WTC11 (cell line): ENCODE measurements at places on chromosomes 5 and 9. TPM values are rescaled to one million over a fixed set of nuclear protein-coding genes. Genes with fewer than 3 reads are reported as not detected.

The TMEM171 gene
- total RNA-seq = 0.96 to 1.8 TPM (median 1.7 TPM) in 3 replicates

The FOXD4L4 gene
- 0.14 TPM in 1 of 3 replicates, not detected in the others for total RNA-seq

- H3K27ac ChIP-seq = no peak overlapping the region
- H3K36me3 ChIP-seq = no peaks in the 10 kb centered on the region
- H3K4me1 ChIP-seq = peaks cover 35% of the 10 kb centered on the region
- no peaks in the 10 kb centered on the region for H3K27me3 ChIP-seq
- no peak overlapping the region for H3K4me3 ChIP-seq
Observed at GRCh38 chr5:167763772-167764171, 527.7 kb upstream of the WWC1 start.

DNA sequence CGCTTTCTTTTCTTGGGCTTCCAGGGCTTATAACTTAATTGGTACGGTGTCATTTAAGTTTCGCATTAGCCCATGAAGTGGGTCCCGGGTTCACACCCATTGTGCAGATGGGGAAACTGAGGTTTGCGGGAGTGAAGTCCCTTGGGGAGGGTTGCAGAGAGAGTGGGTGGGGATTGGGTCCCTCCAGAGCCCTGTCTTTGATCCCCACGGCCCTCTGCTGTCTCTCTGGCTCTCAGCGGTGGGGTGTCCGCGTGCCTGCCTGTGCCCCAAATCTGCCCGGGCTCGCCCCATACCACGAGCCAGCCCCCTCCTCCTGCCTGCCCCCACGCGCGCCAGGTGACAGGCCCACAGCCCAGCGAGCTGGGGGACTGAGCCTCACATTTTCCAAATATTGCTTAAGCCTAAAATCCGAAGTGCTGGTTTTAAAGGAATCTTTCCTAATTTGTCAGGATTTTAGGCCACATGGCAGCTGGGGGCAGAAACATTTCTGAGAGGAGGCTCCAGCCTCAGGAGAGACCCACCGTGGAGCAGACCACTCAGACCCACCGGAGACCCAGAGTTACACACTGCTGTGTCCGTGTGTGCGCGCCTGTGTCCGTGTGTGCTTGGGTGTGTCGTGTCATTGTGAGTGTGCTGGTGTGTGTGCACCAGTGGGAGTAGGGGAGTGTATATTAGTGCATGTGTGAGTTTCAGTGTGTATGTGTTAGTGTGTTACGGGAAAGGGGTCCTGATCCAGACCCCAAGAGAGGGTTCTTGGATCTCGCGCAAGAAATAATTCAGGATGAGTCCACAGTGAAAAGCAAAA is 159.5 kb upstream of the IER5L start:
- H3K36me3 ChIP-seq = no peaks in the 10 kb centered on the region
- H3K27me3 ChIP-seq = no peaks in the 10 kb centered on the region
- no peak for DNase-seq
- peaks cover 38% of the 10 kb centered on the region for H3K4me1 ChIP-seq
- H3K27ac ChIP-seq = peak overlapping the region; percentile 20

DNA sequence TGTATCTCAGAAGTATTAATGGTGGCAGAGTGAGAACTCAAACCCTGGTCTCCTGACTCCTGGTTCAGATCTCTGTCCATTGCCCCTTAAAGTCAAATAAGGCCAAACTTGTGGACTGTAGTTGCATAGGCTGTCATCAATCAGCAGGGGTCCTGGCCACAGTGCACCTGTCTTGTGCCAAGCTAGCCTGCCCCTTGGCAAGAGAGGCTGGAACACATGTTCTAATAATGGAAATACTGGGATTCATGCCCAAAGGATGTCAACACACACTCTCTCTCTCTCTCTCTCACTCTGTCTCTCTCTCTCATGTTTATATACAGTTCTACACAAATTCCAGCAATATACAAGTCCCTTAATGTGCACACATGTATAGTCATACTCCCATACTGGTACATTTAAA is 44.3 kb downstream of the GLRA1 start:
- H3K27ac ChIP-seq = no peak overlapping the region
- 0 out of 2 replicates have a peak, but pooled peaks cover 4% of the 10 kb centered on the region for H3K36me3 ChIP-seq
- no peak overlapping the region for H3K4me3 ChIP-seq
- no peak for DNase-seq
- peaks cover 64% of the 10 kb centered on the region for H3K27me3 ChIP-seq

DNA sequence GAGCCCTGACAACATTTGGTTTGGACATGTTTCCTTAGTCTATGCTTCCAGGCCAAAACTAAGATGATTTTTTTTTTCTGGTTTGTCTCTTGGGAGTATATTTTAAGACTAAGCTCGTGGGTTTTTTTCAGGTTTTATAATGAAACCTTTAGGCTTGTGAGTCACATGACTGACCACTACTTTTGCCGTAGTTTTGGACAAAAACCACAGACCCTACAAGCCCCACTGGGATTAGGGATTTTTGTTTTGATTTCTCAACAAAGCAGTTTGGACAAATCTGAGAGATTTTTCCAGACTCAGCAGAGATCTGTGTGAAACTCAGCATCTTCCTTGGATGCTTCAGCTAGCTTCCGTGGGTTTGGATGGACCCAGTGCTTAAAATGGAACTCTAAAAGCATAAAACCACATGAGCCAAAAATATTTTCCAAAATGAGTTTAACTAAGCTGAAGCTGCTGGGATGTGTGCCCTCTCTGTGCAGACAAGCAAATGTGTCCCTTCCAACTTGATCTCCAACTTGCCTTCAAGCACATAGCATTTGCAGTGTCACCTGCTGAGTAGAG is 70.3 kb upstream of the SMIM15 start:
- no peaks in the 10 kb centered on the region for H3K27me3 ChIP-seq
- no peak overlapping the region for H3K4me3 ChIP-seq
- no peaks in the 10 kb centered on the region for H3K4me1 ChIP-seq
- peaks cover 4% of the 10 kb centered on the region; the same call in 1 of the 2 replicates for H3K36me3 ChIP-seq
- no peak for DNase-seq

DNA sequence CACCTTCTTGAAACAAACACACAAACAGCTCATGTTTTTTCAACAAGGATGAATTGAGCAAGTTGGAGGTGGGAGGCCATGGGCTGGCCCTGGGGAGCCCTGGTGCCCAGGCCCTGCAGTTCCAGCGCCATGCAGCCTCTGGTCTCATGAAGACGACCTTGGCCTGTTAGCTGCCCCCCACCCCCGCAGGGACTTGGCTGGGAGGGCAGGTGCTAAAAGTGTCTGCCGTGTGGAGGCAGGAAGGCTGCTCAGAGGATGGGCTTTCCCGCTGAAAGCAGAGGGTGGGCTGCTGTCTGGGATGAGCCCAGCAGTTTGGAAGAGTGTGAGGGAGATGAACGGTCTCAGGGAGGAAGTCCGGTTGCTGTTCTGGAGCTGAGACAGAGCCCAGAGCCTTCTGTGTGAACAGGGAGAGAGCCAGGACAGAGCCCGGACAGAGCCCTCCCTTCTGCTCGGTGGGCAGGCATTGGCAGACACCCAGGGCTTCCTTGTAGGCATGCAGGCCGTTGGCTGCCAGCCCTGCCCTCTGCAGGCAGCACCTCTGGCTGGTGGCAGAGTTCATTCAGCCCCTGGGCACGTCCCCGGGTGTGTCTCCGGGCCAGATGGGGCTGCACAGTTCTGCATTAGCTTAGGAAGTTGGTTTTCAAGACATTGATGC is 18.7 kb downstream of the ROPN1L start:
- no peak for DNase-seq
- no peaks in the 10 kb centered on the region for H3K27me3 ChIP-seq
- H3K4me3 ChIP-seq = no peak overlapping the region
- H3K4me1 ChIP-seq = peaks cover 25% of the 10 kb centered on the region

DNA sequence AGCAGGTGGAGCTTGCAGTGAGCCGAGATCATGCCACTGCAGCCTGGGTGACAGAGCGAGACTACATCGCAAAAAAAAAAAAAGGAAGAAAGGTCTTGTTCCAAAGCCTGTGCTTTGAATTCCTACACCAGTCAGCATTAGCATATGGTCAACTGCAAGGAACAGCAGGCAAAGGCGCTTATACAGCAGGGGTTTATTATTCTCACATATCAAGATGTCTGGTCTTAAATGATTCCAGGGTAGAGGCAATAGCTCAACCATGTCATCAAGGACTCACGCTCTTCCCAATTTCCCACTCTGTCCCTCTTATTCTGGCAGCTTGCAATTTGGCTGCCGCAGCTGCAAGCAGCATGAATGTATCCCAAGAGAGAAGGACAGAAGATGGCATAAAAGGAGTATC is 28.6 kb upstream of the HRH2 start:
- H3K4me1 ChIP-seq = peaks cover 23% of the 10 kb centered on the region
- H3K36me3 ChIP-seq = peaks cover 19% of the 10 kb centered on the region
- H3K27ac ChIP-seq = no peak overlapping the region
- H3K4me3 ChIP-seq = no peak overlapping the region
